ENCODE measurements at places on chromosomes 7 and 10.

DNA sequence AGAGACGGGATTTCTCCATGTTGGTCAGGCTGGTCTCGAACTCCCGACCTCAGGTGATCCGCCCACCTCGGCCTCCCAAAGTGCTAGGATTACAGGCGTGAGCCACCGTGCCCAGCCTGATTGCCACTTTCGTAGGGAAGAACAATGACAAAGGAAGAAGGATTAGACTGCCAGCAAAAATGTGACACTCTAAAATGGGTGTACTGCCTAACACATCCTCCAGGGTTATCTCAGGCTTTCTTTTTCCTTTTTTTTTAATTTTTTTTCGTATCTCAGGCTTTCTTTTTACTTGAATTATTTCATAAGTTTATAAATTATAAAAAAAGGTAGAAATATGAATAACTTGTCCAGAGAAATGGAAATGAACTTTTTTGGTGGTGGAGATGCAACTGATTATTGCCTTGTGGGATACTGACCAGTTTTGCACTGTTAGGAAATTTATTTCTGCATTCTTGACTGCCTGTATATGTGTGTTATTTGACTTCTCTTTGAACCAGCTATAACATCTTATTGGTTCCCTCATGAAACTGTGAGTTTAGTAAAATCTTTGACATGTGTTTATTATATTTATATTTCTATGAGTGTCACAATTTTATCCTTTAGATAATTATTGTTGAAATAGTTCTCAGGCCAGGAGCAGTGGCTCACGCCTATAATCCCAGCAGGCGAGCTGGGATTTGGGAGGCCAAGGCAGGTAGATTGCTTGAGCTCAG is 56.8 kb downstream of the XRCC2 start:
- no peak for DNase-seq

DNA sequence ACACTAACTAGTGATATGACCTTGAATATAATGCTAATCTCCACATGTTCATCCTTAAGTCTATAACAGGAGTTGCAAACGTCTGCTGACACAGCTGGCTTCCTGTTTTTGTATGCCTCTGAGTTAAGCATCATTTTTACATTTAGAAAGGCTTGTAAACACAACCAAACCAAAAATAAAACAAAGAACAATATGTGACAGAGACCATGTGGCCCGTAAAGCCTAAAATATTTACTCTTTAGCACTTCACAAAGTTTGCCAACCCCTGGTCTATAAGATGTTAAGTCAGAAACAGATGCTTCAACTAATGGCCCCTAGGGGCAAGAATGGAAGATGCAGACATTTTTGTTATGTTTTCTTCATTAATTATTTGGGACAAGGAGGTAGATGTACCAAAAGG is 109.3 kb downstream of the CPEB3 start:
- DNase-seq, result peak; percentile 10

- DNase-seq, result no peak
Observed at GRCh38 chr7:15087771-15088170, 185.2 kb upstream of the DGKB start.

DNA sequence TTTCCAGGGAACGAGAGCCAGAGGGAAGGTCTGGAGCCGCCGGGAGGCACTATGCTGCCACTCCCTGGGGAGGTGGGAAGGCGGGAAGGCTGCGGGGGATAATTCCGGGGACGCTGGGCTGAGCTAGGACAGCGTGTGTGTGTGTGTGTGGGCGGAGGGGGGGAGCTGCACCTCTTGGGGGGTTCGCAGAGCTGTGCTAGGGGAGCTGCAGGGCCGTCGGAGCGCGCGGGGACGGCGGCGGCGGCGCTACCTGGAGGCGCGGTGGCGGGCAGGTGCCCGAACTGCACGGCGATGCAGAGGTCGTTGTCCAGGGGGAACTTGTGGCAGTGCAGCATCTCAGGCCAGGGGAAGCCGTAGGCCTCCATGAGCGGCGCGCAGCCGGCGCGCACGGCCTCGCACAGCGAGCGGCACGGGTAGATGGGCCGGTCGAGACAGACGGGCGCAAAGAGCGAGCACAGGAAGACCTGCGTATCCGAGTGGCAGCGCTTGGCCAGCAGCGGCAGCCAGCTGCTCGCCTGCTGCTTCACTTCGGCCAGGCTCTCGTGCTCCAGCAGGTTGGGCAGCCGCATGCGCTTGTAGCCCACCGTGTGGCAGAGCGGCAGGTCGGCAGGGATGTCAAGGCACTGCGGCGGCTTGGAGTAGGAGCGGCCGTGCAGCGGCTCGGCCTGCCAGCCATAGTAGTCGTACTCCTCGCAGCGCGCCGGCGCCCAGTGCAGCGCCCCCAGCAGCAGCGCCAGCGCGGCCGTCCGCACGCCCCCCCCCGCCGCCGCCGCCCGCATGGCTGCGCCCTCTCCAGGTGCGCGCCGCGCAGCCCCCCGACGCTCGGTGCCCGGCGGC is 526 bp downstream of the SFRP5 start:
- no peak for DNase-seq

DNA sequence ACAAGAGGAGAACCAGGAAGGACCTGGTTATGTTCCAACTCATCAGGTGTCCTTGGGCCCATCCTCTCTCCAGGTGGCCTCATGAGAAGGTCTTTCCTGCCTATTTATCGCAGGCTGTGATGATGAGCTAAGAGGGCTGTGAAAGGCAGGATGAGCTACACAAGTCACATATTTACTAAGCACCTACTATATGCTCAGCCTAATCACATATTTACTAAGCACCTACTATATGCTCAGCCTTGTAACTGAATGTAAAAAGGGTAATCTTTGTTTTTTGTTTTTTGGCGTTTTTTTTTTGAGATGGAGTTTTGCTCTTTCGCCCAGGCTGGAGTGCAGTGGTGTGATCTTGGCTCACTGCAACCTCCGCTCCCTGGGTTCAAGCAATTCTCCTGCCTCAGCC is 44.2 kb upstream of the NPFFR1 start:
- no peak for DNase-seq

GRCh38 chr10:132307823-132308586 is at the start of gene STK32C:
Gene STK32C, minus strand, starts transcription at chr10:132307950. Its CDS starts 117 bp downstream, at chr10:132307833.
- DNase-seq, result peak; percentile 78

- no peak for DNase-seq
Observed at GRCh38 chr10:102327002-102327401, 68.5 kb upstream of the NFKB2 start.

- no peak for DNase-seq
Observed at GRCh38 chr10:95242581-95243317, 48.1 kb downstream of the PDLIM1 start.

GRCh38 chr10:3774814-3775695 is 10.0 kb downstream of the KLF6 start:
- DNase-seq, result no peak

DNA sequence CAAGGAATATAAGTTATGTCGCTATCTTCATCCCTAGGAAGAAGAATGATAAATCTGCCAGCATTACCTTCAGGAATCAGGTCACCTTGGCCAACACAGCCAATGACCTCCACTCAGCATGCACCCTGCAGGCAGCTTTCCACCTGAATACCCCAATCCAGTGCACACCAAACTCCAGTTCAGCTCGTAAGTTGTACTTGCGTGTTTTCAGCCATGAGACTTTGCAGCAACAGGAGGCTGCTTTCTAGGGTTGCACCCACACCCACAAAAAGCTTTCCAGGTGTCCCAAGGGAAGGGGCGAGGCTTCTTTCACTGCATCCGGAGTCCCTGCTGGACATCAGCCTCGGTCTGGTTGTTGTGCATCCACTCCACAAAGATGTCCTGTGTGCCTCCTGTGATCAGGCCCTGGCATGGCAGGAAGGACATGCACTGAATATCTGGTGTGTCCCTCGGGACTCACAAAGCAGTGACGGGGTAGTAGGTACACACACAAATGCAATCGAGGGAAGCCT is 282.9 kb downstream of the GRID1 start:
- DNase-seq, result no peak

DNA sequence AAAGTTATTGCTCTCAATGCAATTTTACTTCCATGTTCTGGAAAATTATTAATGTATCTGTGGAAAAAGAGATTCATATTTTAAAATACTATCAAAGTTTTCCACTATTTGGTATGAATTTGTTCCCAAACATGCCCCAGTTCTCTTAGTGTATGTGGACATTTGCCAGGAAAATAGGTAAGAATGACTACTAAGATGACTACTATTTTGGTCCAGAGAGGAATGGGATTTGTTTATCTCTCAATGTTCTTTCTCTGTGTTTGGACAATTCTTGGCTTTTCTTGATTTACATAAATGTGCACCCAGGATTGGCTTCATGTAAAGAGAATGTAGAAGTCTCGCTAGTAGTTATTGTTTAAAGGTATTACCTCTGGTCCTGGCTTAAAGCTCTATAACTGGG is 60.3 kb upstream of the POT1 start:
- no peak for DNase-seq

DNA sequence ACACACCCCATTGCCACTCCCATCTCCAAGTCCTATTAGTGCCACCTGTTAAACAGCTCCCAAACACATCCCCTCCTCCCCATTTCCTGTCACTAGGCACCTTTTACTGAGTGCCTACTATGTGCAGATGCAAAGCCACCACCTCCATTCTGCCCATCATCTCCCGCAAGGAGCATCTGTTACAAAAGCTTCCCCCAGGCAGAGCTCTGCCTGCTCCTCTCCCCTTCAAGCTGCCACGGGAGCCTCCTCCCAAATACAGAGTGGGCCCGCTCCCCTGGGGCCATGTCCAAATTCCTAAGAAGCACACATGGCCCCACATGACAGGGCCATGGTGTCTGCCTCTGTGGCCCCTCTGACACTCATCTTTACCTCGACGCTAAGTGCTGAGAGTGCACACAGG is 149.7 kb downstream of the OAT start:
- no peak for DNase-seq

DNA sequence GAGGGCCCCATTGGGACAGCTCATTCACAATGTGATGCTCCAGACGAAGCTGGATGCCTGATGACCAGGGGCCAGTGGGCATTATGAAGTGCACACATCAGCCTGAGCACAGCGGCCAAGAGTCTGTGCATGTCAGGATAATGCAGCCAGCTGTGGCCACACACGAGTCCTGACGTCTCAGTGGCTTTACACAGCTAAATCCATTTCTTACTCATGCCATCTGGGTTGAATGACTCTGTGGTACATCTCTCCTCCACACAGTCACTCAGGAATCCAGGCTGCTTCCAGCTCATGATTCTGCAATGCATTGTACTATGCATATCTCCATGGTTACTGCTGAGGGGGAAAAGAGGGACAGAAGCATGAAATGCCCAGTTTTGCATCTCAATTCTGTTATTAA is 123.6 kb downstream of the PRLHR start:
- no peak for DNase-seq

DNA sequence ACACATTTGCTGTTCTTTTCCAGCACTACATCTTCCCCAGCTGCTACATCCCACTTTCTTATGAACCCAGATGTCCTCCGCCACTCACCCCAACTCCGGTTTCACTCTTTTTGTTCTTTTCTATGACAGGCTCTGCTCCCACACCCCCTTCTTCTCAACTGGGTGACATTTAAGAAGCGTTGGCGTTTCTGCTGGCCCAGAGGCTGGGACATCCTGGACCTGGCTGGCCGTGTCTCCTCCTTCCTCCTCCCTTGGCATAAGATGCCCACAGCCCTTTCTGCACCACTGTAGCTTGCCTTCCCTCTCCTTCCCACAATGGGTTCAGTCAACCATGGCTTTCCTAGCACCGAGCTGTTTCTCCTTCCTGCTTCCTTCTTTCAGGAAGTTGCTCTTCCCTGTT is 9.4 kb upstream of the CALML5 start:
- DNase-seq, result no peak

- no peak for DNase-seq
Observed at GRCh38 chr7:142827951-142828500, 26.9 kb upstream of the EPHB6 start.

DNA sequence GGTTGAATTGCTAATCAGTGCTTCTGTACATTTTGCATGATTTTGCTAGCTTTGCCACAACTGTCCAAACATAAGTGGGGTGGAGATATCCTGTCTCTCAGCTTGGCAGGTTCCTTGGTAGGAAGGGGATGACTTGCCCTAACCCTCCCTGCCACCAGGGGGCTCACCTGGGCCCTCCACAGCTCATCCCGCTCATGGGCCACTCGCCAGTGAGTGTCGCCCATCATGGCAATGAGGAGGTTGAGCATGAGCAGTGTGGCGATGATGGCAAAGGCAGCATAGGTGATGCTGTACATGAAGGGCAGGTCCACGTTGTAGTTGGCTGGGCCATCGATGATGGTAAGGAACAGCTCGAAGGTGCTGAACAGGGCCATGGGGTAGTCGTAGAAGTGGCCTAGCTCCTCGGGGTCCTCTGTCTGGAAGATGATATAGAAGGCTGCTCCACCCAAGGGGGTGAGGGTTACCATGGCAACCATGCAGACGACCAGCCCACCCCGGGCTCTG is 12.2 kb downstream of the TRPV6 start:
- DNase-seq, result no peak

DNA sequence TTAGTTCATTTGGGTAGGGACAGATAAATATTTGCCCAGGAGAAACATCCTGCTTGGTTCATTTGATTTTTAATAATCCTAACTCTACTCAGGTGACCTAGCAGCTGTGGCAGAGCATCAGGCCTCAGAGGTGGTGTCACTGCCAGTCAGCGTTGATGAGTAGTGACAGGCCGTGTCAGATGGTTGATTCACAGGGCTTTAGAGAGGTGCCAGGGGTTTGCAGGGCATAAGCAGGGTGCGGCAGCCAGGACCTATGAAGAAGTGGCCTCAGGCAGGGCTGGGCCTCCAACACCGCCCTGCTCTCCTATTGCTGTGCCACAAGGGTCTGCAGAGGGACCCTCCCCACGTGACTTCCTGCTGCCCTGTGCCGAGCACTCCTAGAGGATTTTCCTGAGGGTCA is 128.1 kb downstream of the HECW1 start:
- no peak for DNase-seq

DNA sequence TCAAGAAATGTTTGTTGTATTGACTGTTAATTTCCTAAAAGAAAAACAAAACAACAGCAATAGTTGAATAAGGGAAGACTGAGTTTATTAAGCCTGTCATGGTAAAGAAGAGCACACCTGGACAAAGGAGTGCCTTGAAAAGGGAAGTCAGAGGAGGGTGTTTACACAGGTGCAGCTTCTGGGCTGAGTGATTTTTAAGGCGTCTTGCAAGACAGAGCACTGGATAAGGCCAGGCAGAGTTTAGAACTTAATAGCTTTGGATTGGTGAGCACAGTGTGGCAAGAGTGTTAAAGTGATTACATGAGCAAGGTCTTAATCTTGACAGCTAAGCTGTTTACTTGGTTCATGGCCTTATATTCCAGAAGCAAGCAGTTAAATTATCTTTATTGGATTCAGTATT is 423.2 kb downstream of the CNTNAP2 start:
- DNase-seq, result peak; percentile 32

- no peak for DNase-seq
Observed at GRCh38 chr10:107011105-107011504, 153.4 kb downstream of the SORCS1 start.

DNA sequence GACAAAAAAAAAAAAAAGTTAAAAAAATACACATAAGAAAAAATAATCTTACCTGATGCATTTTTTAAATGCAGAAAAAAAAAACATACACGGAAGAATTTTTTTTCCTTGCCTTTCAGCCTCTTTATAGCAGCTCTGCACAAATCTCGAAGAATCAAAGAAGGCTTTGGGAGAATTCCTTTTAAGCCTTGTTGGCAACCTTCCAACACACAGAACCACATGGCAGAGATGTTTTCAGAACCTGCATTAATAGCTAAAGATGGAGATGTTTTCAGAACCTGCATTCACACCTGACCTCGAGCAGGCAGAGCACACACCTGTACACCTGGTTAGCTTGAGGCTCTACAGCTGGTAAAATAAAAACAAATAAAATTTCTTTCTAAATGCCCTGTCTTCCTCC is 65.6 kb downstream of the DOCK4 start:
- no peak for DNase-seq

- DNase-seq, result no peak
Observed at GRCh38 chr7:131188367-131189339, 139.0 kb upstream of the MKLN1 start.

- DNase-seq, result no peak
Observed at GRCh38 chr7:115359955-115360354, 438.1 kb downstream of the MDFIC start.
